ENCODE measurements at places on chromosomes 2 and 18.

DNA sequence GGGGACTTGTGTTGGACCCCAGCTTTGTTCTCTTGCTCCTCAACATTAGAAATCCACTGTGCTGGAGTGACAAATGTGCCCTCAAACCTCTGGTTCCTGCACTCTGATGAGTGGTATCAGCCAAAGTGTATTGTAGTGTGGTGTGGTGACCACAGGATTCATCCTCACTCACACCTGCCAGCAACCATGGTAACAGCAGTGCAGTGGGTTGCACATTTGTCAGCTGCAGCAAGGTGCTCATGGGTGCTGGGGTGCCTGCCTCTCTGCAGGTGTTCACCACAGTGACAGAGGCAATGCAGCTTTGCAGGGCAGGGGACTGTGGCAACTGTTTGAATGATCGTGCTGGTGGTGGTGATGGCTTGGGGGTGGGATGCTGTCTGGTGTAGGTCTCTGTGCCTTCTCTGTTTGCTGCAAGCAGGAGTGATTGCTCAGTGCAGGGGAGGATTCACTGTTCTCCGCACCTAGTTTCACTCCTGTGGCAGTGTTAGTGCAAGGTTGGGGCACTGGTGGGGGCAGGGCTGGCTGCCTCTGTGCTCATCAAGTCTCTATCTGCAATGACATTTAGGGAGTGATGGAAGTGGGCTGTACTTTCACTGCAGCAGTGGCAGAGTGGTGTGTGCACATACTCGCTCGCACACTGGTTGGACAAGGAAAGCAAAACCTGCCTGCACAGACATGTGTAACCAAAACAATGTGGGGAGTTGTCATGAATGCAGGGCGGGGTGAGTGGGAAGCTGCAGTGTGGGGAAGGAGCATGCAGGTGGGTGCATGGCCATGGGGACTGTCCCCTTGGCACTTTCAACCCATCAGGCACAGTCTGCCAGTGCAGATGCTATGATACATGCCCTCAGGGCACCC is 301.1 kb downstream of the PIK3C3 start:
- DNase-seq = no peak

- DNase-seq = no peak
Observed at GRCh38 chr2:133553838-133554408, 14.3 kb downstream of the NCKAP5 start.

- no peak for DNase-seq
Observed at GRCh38 chr2:19351899-19352697, 6.3 kb downstream of the OSR1 start.

DNA sequence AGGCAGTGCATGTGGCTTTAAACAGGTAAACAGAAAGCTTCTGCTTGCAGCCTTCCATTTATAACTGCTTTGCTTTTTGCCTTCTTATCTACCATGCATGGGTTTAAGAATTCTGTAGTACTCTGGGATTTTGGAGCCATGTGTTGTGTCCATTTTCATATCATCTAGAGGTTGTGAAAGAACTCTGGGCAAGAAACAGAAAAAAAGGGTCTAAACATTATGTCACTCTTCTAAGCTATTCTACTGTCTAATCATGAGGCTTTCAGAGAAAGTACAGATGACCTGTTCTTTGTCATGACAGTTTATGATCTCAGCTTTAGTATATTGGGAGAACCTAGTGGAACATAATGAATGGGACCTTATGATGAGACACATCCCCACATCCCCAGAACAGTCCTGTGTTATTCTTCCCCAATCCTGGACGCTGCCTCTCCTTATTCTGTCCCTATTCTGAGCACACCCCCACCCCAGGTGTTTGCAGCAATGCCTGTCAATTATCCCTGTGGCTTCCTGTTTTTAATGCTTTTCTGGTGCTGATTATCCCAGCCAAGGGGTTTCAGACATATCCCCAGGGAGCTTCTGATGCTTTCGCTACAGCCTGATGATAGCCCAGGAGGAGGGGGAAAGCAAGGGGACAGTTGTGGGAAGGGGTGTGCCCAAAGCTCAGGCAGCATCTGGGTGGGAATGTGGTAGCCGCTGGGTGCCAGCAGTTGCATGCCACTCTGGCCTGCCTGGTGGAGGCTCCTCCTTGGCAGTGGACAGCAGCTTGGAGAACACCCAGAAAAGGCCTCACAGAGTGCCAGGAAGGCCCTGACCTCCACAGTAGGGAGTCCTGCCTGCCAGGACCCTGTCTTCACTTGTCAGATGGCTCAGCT is 169.5 kb upstream of the MAP3K20 start:
- DNase-seq = no peak

DNA sequence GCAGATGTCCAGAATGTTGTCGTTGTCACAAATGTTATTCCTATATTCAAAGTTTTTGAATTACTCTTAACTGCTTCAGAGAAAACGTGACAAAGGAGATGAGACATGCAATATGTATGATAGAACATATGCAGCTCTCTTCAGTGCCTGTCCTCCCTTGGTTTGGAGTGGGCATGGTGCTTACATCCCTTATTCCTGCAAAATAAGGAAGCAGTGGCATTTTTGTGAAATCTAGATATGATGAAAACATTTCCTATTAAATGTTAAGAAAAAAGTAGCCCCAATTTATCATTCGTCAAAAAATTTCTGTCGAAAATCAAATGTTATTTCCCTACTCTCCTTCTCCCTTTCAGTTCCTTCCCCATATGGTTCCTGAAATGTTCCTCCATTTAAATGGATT is 457.5 kb upstream of the FANCL start:
- DNase-seq = no peak

- DNase-seq = no peak
Observed at GRCh38 chr2:29749843-29750242, 171.5 kb downstream of the ALK start.

GRCh38 chr18:47390410-47391024 is 139.1 kb upstream of the SKOR2 start:
- DNase-seq = no peak
